ENCODE measurements at places on chromosomes 6 and 20.

DNA sequence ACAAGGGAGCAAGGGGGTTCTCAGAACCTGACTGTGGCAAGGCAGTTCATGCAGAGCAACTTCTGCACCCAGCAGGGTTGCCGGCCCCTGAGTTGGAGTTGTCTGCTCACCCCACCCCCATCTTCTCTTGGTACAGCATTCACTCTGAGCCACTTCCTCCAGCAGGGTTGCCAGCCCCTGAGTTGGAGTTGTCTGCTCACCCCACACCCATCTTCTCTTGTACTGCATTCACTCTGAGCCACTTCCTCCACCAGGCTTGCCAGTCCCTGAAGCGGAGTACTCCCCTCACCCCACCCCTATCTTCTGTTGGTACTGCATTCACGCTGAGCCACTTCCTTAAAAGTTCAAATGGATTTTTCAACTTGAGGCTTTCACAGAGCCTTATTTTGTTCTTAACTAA lies 79.7 kb upstream of the SYNDIG1 start:
- DNase-seq: no peak

DNA sequence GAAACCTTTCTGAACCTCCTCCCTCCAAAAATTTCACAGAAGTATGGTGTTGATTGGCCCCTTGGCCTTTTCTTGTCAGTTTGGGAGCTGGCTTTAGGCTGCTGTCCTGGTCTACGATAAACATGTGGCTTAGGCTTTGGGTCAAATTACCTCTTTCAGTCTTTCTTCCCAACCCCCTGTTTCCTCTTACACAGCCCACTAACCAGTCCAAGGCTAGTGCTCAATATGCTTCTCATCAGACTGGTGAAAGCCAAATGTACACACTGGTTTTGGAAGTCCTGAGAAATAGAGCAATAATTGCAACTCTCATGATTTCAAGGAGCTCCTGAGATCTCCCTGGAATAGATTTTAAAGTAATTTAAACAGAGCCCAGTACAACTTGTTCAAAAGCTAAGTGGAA lies 933.7 kb upstream of the GJE1 start:
- no peak for DNase-seq

- DNase-seq: no peak
These were observed 28.1 kb downstream of the SNRNP48 start for GRCh38 chr6:7617801-7618764.

GRCh38 chr6:11412616-11413015 lies 124.9 kb upstream of the TMEM170B start:
- no peak for DNase-seq

DNA sequence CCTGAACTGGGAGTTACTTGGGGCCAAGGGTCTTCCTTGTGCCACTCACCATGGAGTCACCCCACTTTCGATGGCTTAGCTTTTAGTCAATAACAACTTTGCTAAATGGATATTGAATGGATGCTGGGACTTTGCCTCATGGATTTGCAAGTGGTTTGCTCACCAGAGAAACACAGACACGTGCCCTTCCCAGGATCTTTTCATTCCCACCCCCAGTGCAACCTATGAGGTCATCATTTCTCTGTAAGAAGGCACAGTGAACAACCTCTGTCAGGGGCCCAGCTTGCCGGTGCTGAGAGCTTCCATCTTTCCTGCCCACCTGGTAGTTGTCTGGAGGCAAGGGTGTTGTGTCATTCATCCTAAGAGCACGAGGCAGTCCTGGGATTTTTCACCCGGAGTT lies 256.8 kb upstream of the PMEPA1 start:
- no peak for DNase-seq

- no peak for DNase-seq
These were observed 17.0 kb downstream of the HSPA1B start for GRCh38 chr6:31844507-31844906.

DNA sequence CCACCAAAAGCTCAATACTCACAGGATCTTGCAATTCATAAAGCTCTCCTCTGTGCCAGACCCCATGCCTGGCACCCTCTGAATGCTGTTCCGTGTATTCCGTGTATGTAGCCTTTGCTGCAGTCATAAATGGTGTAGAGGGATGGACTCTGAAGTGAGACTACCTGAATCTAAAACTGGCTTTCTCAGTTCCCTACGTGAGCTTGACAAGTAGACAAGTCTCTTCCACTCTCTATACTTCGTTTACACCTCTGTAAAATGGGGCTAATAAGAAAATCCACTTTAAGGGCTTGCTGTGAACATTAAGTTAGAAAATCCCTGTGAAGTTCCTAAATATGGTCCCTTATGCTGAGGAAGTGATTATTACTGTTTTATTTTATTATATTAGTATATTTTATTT lies 31.5 kb downstream of the PPP1R16B start:
- no peak for DNase-seq

GRCh38 chr6:73043446-73043845 lies 181.8 kb downstream of the KHDC1L start:
- no peak for DNase-seq

GRCh38 chr20:37693242-37693634 lies 592 bp upstream of the CTNNBL1 start:
- no peak for DNase-seq

GRCh38 chr6:130161683-130162404 lies 60.9 kb downstream of the SAMD3 start:
- DNase-seq: no peak

- no peak for DNase-seq
These were observed 41.4 kb downstream of the PHACTR3 start for GRCh38 chr20:59645761-59646171.

- DNase-seq: no peak
These were observed 362.3 kb downstream of the RIMS1 start for GRCh38 chr6:72248621-72249020.

DNA sequence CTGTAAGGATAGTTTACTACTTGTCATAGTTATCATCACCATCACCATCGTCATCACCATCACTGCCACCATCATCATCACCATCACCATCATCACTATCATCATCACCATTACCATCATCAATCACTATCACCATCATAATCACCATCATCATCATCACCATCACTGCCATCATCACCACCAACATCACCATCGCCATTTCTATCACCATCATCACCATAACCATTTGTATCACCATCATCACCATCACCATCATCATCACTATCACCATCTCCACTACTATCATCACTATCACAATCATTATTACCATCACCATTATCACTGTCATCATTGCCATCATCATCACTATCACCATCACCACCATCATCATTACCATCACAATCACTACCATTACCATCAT lies 655.5 kb upstream of the DEFB115 start:
- no peak for DNase-seq

DNA sequence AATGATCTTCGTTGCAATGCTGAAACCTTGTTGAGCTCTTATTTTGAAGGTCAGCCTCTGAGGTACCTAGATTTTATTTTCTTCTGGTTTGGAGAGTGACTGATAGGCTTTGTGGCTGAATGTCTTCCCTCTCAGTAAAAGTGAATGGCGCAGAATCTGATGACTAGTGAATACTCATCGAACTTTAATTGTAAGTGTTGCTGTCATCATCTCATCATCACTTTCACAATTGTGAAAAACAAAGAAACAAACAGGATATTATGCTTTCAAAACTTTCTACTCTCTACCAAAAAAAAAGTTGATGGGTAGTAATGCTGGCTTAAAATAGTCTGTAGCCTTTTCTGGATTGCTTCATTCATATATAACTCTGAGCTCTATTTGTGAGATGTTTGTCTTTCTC lies 239.5 kb upstream of the RAB32 start:
- DNase-seq: no peak

DNA sequence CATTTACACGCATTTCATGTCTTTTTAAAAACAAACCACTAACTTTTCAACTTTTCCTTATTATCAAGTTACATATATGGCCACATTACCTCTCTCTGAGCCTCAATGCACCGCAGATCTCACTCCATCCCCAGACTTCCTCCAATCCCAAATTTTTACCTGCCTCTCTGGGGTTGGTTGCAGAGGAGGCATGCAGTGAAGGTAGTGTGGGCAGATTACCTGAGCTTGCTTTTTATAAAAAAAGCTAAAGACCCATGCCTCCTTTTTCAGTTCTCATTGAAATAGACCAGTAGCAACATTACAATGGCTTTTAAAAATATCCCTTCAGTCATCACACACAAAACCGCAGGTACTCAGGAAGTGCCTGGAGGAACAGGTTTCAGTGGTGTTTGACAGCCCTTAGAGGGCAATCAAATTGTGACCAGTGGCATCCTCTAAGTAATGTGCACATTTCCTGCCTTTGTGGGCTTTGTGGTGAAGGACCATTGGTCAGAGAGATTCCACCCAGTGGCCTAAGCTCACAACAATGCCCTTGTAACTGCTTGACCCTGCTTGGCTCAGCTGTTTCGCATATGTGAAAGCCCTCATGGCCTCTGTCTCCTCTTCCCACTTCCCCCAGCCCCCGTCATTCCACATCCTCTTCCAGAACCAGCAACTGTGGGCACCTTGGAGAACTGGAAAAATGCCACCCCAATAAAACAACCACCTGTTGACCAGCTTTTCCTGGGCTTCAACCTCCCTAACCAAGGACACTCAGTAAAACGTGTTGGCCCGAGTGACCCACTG lies 30.2 kb upstream of the IL17A start:
- DNase-seq: no peak

DNA sequence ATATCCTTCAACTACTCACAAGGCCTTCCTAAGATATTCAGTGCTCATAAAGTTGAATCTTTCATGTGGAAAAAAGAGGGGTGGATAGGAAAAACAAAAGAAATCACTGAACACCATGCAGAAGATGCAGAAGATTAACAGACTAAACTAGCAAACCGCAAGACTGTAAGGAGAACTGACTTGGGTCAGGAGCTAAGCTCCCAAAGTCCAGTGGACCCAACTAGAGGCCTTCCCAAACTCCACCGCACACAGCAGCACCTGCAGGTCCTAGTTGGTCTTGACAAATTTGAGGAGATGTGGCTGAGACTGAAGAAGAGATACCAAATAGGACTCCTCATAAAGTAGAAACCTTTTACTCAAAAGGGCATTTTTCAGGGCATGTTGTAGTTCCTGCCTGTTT lies 3.3 kb downstream of the RIPK1 start:
- DNase-seq: no peak

DNA sequence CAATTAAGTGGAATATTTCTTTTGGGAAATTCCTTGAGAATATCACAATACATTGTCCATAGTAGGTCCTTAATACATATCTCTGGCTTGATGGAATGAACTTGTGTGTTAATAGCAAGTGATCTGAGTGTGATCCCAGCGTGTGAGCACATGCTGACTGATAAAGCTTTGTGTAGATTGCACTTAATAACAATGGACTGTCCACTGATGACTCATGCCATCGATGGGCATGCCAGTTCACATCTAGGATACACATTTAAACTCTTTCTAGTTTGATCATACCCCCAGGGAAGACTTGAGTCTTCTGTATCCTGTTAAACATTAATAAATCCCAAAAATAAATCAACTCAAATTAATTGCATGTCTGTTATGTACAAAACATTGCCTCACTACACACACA lies 454.3 kb upstream of the SPTLC3 start:
- no peak for DNase-seq

GRCh38 chr6:113433335-113433991 lies 423.7 kb upstream of the MARCKS start:
- no peak for DNase-seq

- no peak for DNase-seq
These were observed 142.4 kb downstream of the MTHFD1L start for GRCh38 chr6:151007922-151008321.

DNA sequence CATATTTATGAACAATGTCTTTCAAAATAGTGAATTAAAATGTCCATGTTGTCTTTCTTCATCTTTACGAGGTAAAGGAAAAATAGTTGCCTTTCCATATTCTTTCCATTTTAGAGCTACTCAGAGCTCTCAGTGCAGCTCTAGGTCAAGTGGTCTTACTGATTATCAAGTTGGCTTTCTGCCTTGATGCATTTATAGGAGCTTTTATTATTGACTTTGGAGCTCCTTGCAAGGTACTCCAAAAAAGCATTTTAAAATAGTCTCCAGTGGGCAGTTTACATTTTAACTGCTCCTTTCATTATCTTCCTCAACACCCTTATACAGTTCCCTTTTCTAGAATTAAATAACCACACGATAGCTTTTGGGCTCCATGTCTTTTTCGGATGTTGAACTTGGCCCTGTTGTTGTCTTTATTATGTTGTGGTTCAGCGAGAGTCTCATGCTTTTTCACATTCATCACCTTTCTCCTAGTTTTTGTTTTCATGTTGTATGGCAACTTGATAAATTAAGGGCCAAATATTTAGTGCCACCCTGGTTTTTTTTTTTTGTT lies 122.9 kb downstream of the CLIC5 start:
- no peak for DNase-seq
